ENCODE measurements at places on chromosomes 5 and 9.

- DNase-seq = no peak
These were observed 157.6 kb downstream of the ACTL7B start for GRCh38 chr9:108698231-108698630.

DNA sequence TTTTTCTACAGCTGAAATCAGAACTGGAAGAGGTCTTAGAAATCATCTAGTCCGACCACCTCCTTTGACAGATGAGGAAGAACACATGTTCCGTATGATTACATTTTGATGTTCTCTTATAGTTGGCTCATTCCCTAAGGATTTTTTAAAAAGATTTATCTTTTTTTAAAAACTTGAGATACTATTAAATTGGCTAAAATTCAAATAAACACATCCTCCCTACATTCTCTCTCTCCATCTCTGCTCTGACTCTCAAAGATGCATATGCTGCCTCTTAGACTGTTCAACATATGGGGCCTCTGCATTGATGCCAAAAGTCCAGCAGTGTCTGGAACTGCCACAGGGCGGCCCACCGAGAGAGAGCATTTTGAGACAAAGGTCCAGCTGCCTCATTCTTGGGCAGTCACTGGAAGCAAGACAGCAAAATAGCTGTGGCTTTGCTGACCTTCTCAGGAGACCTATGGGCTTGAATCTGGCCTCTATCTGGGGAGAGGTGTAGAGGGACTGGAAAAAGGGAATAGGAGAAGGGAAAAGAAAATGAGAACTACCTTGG lies 12.8 kb upstream of the TSSK1B start:
- DNase-seq = no peak

DNA sequence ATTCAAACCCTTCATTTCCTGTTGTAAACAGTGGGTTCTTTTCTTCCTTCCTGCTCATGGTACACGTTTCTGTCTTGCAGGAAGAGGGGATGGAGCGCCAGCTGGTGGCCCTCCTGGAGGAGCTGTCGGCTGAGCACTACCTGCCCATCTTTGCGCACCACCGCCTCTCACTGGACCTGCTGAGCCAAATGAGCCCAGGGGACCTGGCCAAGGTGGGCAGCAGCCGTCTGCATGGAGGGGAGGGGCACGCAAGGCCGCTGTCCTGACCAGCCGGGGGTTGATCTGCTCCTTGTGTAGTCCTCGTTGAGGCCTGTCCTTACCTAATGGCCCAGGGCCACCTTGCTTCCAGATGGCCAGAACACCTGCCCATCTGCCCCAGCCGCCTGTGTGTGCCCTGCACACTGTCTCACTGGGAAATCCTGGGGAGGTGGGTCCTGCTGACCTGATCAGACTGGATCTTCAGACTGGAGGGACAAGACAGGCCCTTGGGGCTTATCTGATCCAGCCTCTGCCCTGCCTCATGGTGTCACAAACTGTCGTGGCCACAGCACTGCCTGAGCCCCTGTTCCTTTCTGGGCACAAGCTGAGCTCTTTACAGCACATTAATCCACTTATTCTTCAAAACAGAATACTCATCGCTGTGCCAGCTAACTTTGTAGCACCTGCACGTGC lies 44.7 kb downstream of the LRSAM1 start:
- DNase-seq = no peak

GRCh38 chr9:121667890-121668289 lies 16.5 kb downstream of the DAB2IP start:
- DNase-seq = no peak

DNA sequence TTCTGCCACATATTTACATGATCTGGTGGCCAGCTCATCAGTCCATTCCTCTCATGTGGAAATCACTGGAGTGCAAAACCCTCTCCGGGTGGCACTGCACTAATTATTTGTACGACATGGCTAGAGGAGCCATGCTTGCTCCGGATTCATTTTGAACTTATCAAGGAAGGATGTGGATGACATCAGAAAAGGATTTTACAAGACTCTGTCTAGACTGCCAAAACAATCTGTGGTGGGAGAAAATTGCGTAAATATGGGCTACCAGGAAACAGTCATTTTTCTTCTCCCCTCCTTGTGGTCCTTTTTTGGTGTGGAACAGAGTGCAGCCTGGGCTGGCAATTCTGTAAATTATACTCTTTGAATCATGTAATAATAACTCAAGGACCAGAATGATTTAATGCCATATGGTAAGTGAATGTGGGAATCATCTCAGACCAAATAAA lies 123.4 kb upstream of the IFNE start:
- DNase-seq = no peak

- no peak for DNase-seq
These were observed 534.7 kb downstream of the CAAP1 start for GRCh38 chr9:26357803-26358344.

- no peak for DNase-seq
These were observed 16.1 kb upstream of the DRD1 start for GRCh38 chr5:175460126-175460525.

Data from urothelium cell line (cell line).